Thyroid gland (tissue), 4 donors: ENCODE measurements at places on chromosomes 1 and 21. TPM values are rescaled to one million over a fixed set of nuclear protein-coding genes. Genes with fewer than 3 reads are reported as not detected.

- no peak for DNase-seq
These were observed 109.6 kb downstream of the PCP4 start for GRCh38 chr21:39976800-39977199.

DNA sequence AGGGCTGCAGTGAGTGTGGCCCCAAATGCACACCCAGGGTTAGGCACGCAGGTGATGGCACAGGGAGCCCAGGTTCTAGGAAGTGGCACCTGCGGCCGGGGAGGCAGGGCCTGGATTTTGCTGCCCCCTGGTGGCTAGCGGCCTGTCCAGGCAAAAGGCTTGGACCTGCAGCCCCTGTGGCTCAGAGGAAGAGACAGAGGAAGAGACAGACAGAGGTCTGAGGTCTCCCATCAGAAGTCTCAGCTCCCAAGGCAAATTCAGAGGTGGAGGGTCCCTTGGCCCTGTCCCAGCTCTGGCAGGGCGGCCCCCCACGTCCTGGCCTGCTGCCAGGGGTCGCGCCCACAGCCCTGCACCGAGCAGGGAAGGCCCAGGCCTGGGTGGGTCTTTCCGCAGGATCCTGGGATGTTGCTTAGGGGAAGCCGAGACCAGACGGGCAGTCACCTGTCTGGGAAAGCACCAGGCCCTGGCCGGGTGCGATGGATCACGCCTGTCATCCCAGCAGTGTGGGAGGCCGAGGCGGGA lies 8.0 kb upstream of the TNFRSF14 start:
- DNase-seq = peak; percentile 86

- DNase-seq = peak; percentile 66
These were observed 150.2 kb downstream of the FOXD2 start for GRCh38 chr1:47587891-47588582.

DNA sequence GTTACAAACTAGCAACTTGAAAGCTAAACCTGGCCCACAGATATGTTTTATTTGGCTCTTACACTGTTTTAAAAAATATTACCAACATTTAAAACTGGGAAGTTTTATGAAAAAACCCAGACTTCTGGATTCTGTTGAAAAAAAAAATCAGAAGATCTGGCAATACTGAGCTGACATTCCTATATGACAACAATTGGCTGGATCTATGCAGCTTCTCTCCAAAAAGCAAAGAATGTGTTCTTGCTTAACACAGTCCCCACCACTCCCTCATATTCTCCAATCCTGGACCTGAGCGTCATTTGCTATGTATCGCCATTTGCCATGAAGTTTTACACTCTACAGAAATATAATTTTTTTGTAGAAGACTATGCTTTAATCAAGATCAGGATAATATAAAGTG lies 859.6 kb downstream of the LTN1 start:
- no peak for DNase-seq

DNA sequence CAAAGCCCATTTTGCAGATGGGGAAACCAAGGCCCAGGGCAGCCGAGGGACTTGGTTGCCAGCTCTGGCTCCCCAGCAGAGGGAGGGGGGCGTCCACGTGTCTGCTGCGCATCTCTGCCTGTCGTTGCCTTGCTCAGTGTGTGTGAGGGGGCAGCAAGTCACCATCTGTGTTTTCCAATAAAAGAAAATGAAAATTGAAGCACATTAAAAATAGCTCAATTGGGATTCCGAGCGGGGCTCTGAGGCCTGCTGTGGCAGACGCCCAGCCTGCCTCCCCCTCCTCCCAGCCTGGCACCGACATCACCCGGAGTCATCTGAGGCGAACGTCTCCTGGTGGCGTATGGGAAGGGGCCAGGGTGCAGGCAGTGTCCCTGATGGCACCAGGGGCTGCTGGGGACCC lies 51.2 kb downstream of the EPHB2 start:
- DNase-seq = no peak

DNA sequence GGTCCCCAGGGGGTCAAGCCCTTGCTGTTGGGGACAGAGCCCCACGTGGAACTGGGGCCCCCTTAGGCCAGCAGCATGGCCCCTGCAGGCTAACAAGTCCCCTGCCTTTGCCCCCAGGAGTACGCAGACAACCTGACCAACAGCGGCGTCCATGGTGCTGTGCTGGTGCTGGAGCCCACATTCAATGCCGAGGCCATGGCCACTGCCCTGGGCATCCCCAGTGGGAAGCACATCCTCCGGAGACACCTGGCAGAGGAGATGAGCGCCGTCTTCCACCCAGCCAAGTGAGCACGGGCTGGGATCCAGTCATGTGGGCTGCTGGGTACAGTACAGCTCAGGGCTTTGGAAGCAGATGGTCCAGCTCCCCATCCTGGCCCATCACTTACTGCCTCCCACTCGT lies 49.6 kb upstream of the TMEM51 start:
- DNase-seq = no peak

GRCh38 chr1:218299416-218299815 lies 14.3 kb downstream of the RRP15 start:
- no peak for DNase-seq

DNA sequence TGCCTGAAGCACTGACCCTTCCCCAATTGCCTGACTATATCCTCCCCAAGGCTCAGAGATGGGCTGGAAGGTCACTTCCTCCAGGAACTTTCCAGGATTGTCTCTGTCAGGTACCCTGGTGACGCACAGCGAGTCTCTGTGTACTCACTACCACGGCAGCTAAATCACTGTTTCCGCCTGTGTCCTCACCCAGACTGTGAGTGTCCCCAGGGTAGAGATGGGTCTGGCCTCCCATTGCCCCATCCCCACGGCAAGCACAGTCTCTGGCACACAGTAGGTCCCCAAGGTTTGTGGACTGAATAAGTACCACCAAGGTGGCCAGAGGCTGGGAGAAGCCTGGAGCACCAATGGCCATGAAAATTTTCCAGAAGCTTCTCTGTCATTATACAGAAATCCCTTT lies 93.8 kb upstream of the RUNX3 start:
- DNase-seq = no peak

- DNase-seq = no peak
These were observed 178.5 kb upstream of the FMN2 start for GRCh38 chr1:239913141-239913585.

- no peak for DNase-seq
These were observed 24.9 kb downstream of the SUSD4 start for GRCh38 chr1:223338811-223339746.

DNA sequence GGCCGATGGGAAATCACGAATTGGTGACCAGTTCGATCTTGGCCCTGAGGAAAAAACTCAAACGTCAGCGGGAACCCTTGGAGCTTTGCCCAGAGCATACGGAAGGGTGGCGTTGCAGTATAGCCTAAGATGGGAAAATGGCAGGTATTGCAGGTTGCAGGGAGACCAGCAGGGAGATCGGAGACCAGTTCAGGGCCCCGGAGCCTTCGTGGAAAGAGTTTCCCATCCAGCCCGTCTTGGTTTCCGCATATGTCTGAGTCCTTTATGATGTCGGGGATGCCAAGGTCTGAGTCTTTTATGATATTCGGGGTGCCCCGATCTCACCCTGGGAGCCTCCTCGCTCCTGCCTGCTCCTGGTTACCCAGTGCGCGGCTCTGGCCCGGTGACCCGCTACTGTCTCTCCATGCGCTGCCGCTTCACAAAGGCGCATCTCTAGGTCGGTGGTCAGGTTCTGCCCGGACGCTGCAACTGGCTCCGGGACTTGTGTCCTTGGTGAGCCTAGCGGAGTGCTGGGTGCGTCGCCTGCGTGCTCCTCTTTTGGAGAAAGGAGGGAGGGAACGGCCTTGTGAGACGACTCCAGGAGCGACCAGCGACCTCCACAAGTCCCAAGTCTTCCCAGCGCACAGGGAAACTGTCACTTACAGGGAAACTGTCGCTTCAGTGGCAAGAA lies 94.2 kb downstream of the PRKAB2 start:
- no peak for DNase-seq

DNA sequence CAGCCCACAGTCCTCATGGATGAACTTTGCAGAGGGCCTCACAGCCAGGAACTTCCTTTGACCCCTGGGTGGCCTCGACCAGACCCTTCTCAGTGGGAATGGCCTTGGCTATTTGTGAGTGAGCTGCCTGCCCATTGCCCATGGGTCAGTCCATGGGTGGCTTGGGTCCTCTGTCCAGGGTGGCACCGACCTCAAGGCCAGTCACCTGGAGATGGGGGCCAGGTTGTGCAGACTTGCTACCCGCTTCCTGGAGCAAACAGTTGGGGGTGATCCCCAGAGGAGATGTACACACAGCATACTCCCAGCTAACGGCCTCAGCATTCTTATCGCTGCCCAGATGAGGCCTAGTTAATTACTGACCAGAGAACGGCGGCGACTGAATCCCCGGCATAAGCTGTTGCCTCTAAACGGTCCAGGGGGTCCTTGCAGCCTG lies 23.1 kb upstream of the IFNLR1 start:
- no peak for DNase-seq

- no peak for DNase-seq
These were observed 462.2 kb upstream of the PTBP2 start for GRCh38 chr1:96259399-96259798.

GRCh38 chr1:19083081-19083480 lies 126.6 kb upstream of the IFFO2 start:
- DNase-seq = no peak

GRCh38 chr21:46326110-46326703 lies 2.3 kb downstream of the PCNT start:
- DNase-seq = no peak

DNA sequence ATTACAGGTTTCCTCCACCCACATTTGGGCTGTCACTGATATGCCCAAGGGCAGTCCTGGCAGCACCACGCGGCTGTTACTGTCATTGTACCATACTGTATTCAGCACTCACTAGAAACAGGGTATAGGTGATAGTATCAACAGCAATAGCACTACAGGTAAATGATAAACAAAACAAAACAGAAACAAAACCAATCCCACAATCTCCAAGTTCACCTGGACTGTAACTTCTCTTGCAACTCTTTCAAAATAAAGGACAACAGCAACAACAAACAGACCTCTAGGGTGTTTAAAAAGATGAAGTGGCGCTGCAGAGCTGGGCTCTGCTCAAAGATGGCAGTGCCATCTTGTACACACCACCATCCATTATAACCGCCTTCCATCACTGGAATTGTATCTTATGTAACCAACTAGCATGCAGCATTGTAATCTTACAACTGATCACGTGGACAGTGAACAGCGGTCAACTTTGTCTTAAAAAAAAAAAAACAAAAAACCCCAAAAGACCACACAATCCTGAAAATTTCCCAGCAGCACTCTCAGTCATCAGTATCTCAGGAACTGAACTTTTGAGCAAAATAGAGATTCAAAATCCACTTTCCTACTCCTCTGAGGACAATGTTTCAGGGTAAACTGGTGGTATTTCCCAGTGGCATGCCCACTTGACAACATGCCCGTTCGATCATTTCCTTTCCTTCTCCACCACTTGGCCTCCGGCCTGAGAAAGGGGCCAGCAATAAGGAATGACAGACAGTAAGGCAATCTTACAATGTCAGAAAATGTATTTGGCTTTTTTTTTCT lies 3.8 kb downstream of the IRF2BP2 start:
- DNase-seq = peak; percentile 50

DNA sequence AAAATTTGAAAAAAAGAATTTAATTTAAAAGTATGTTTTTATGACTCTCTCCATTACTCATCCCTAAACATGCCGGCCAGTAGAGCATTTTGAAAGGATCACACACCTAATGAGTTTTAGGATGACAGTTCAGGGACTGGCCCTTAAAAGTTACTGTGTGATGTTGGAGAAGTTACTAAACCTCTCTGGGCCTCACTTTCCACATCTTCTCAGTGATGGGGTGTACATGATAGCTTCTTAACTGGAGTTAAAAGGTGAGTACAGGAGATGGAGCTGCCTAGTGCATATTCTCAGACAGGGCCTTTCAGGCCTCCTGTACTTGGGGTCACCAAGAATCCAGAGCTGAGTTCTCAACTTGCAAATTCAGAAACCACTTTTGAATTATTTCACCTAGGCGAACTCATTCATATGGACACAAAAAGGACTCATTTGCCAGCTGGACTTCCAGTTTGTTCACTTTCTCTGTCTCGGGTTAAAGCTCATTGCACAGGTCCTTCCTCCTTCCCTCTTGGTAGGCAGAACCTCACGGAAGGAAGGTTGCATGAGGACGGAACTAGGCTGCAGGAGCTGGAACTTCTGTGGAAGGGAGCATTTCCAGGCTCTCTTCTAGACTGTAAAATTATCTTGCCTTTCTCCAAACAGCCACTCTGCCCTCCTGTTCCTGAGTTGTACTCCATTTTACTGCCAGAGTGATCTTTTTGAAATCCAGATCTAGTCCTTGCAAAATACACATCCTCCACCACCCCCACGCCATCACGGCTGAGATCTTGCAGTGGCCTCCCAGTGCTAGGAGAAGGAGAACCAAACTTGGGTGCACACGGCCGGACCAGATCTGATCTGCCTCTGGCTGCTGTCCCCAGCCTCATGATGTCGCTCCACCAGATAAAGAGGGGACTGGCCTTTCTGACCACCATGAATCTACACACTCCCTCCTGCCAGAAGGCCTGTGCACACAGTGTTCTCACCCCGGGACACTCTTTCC lies 4.3 kb upstream of the SLC30A1 start:
- DNase-seq = no peak

GRCh38 chr21:39874759-39875158 lies 7.5 kb downstream of the PCP4 start:
- DNase-seq = no peak

GRCh38 chr21:37507716-37508115 lies 141.1 kb downstream of the DYRK1A start:
- peak; percentile 41 for DNase-seq

GRCh38 chr1:18949686-18950400 lies 6.6 kb downstream of the IFFO2 start:
- no peak for DNase-seq

DNA sequence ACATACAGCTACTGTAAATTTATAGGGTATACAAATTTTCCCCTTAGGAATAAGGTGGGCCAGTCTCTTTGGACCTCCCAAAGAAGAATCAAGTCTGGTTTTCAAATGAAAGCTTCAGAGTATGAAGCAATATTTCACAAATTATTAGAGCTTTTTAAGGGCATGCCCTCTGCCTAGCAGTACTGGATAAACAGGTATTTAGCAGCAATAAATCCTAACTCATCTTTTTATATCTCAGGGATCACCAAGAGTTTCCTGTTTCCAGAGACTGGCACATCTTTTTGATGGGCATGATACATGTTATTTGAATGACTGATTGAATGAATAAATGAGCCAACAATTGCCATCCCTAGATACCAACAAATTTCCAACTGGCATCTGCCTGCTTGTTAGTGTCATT lies 190.4 kb downstream of the NRIP1 start:
- no peak for DNase-seq

GRCh38 chr1:9196129-9197040 lies 38.2 kb upstream of the H6PD start:
- DNase-seq = peak; percentile 75

- DNase-seq = no peak
These were observed 542 bp upstream of the XPR1 start for GRCh38 chr1:180631194-180631765.

GRHL3 gene
- total RNA-seq = 0.27 TPM

JAM2 gene
- total RNA-seq = 9.2 TPM

KRTAP10-7 gene
- total RNA-seq = not detected

RBP7 gene
- total RNA-seq = 31.0 TPM

CIART gene
- 4.3 TPM for total RNA-seq

RCOR3 gene
- total RNA-seq = 78.1 TPM

ADAMTS4 gene
- total RNA-seq = 9.5 TPM
